Right cardiac atrium (tissue), 5 donors: ENCODE measurements at places on chromosomes 2 and 18.
A peak's percentile ranks its signal among the peaks of the same experiment; 100 is the strongest.

GRCh38 chr2:217684431-217685254 lies 318.2 kb downstream of the TNS1 start:
- DNase-seq = no peak

GRCh38 chr18:62009521-62009920 lies 116.7 kb upstream of the RNF152 start:
- no peak for DNase-seq

DNA sequence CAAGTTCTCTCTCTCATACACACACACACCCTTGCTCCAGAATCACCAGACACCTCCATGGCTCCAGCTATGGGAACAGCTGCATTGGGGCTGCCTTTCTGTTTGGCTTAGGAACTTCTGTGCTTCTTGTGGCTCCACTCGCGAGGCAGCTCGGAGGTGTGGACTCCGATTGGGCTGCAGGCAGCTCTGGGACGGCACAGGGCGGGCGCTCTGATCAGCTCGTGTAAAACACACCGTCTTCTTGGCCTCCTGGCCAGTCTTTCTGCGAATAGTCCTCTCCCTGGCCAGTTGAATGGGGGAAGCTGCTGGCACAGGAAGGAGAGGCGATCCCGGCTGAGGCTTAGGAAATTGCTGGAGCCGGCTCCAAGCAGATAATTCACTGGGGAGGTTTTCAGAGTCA lies 22.4 kb downstream of the FOSL2 start:
- peak; percentile 22 for DNase-seq

DNA sequence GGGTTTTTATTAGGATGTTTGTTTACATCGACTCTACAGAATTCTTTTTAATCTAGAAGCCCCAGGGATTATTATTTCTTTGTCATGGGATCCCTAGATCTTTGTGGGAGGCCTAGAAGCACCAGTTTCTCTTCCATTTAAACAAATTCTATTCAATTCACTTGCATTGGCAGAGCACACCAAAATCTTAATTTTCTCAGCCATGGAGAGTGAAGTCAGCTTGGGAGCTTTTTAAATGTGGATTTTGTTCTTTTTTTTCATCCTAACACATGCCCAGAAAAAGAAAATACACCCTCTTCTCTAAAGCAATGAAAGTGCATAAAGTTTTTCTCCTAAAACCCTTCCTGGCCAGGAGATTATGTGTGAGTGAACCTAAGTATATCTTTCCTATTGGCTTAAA lies 38.5 kb downstream of the CDCA7 start:
- DNase-seq = no peak

DNA sequence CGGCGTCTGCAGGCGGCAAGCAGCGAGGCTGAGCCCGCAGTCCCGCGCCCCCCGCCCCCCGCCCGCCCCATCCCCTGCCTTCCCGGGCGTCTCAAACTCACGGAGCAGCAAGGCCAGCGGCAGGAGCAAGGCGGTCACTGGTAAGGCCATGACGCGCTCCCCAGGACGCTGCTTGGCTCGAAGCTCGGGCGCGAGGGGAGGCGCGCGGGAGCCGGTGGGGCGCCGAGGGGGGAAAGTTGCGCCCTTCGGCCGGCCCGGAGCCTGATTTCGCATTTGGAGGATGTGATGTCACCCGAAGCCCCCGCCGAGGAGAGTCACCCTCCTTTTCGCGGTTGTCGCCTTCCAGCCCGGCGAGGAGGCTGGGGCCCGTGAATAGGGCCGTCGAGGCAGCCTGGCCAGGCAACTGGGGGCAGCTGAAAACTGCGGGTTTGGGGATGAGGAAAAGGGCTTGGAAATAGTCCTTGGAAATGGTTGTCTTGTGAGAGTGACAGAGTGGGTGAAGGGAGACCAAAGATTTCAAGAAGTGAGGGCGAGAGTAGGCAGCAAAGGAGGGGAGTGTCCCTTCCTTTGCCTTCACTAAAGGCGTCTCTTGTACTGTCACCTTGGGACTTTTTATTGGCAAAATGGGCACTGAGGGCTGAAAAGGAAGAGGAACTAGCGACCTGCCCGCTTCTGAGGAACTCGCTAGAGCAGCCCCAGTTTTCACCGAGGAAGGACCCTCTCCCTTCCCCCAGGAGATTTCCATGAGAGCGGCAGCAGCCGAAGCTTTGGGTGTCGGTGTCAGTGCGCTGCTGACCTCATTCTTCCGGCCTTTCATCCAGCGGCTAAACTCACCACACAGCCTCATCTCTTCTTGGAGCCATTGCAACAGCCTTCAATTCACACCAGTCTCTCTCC lies at the start of gene CD8A:
TSS of gene CD8A (minus strand) at position 238 of the 897 bp plus-strand sequence. CDS start at position 150, 88 bp downstream.
- peak; percentile 66 for DNase-seq

- no peak for DNase-seq
Measured at GRCh38 chr2:165443511-165443910, 26.0 kb upstream of the CSRNP3 start.

GRCh38 chr2:165953306-165953654 lies 296 bp downstream of the TTC21B start:
- no peak for DNase-seq

DNA sequence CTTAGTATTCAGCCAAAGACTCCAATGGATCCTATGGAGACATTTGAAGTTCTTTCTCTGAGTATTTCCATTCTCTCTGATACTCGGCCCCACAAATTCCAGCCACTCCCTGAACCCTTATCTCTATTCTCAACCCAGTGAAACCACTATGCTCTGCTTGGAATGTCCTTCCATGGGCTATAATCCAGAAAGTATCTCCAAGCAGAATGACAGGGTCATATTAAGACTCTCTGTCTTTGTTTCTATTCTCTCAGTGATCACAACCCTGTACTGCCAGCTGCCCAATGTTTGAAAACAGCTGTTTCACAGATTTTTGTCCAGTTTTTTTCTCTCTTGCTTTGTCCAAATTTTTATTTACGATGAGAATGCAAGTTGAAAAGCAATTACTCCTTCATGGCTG lies 21.9 kb downstream of the CHMP3 start:
- DNase-seq = no peak

DNA sequence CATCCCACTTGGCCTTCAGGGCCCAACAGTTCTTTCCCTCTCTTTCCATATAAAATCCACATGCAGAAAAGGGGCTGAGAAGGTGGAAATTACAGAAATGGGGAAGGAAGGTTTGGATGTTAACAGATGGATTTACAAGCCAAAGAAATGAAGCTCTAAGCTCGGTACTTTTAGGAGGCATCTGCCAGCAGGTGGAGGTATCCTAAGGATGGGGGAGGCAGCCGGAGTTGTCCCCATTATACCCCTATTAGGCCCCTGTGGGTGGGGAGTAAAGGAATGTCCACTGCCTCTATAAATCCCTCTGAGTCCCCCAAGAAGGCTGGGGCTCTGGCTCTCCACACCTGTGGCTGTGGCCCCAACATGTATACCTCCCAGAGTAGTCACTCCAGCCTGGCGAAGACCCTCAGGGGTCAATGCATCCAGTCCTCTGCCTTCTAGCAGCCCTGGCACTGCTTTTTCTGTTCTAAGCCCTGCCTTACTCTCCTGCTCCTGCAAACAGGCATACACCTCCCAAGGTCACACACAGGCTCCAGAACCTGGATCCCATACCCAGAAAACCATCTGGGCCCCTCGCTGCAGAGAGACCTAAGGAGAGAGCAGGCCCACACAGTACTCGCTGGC lies 1.2 kb downstream of the FBXO41 start:
- DNase-seq = no peak
